GM12865 (cell line): ENCODE measurements at places on chromosomes 11 and 22.

DNA sequence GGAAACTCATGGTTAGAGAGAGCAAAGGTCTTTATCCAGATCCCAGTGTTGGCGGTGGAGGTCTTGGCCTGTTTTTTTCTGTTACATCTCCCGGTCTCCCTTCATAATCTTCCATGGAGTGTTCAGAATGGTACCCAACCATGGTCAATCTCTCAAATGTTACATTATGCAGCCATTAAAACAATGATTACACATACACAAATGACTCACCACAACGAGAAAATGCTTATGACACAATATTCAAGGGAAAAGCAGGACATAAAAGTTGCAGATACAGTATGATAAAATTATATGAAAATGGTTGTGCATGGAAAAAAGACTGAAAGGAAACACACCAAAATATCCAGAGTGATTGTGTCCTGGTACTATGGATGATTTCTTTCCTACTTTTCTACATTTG is 17.8 kb upstream of the CSNK1E start:
- DNase-seq, result no peak

GRCh38 chr11:12838463-12839123 is 164.4 kb downstream of the TEAD1 start:
- peak; percentile 45 for DNase-seq

- no peak for DNase-seq
These were observed 67.4 kb downstream of the SCUBE1 start for GRCh38 chr22:43275545-43276317.

- peak; percentile 35 for DNase-seq
These were observed 1.5 kb downstream of the TMEM121B start for GRCh38 chr22:17119481-17120202.

DNA sequence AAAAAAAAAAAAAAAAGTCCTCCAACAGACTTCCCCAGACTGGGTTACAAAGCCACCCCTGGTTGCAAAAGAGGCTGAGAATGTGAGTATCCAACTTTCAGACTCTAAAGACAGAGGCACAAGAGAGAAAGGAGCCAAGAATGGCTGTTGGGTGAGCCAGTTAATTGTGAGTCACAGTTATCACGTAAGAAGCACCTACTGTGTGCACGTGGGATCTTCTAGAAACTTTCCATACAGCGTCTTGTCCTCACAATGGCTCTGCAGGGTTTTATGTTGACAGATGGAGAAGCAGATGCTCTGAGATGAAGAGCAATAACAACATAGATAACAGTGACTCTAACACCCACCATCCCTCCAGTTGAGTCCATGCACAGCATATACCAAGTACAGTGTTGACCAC is 41.0 kb downstream of the CD82 start:
- DNase-seq, result no peak

- no peak for DNase-seq
These were observed 85.6 kb downstream of the CACNG2 start for GRCh38 chr22:36617694-36618522.

DNA sequence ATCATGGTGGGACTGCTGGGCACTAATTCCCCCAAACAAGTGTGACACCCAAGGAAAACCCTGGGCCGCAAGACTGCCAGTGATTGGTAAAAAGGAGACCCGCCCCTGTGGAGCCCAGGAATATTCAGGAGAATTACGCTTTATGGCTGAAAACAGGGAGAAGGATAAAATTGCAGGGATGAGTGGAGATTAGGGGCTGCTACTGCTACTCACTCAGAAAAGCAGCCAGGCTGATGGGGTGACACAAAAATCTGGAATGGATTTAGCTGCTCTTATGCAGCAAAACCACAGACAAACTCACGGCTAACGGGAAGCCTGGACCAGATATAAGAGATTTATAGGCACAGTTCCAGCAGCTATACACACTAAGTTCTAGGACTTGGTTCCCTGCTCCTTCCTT is 4.4 kb upstream of the FBXO3 start:
- no peak for DNase-seq

GRCh38 chr22:30781271-30781875 is 86.7 kb downstream of the OSBP2 start:
- DNase-seq, result no peak

- DNase-seq, result no peak
These were observed 100.2 kb downstream of the C11orf87 start for GRCh38 chr11:109522116-109522755.

DNA sequence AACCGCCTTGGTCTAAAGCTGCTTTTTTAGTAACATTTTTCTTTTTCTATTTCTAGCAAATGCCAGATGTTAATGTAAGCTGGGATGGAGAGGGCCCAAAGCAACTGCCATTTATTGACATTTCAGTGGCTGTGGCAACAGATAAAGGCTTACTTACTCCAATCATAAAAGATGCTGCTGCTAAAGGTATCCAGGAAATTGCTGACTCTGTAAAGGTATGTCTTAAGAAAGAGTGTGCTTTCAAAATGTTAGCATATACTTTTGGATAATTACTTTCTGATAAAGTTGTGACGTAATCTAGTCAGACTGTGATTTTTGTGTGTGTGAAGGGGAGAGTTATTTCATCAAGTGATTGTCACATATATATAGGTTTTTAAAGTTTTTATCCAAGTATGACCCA is 68.1 kb downstream of the PDHX start:
- DNase-seq, result no peak

DNA sequence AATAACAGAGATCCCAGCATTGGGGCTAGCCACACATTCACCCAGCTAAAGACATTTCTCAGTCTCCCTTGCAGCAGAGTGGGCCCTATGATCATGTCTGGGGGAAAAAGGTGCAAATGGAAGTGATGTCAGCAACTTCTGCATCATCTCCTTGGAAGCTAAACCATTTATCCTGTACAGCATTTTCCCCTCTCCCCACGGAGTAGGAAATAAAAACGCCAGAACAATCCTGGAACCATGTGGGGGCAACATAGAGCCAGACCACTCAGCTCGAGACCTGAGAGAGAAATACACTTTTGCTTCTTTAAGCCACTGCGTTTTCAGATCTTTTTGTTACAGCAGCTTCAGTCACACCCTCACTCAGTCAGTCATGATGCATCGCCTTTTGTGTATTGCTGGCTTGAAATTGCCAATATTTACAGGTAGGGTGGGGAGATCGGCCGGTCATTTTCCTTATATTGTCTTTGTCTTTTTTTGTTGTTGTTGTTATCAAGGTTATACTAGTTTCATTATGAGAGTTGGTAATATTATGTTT is 9.1 kb upstream of the RAC2 start:
- DNase-seq, result no peak

- DNase-seq, result no peak
These were observed 24.7 kb downstream of the TPCN2 start for GRCh38 chr11:69073469-69073868.

GRCh38 chr11:67442504-67443404 is 522 bp downstream of the CORO1B start:
- DNase-seq, result no peak

GRCh38 chr11:102047305-102047924 is at the start of gene CFAP300:
TSS of gene CFAP300 (plus strand) at chr11:102047437. CDS start at chr11:102047471, 34 bp downstream.
- peak; percentile 34 for DNase-seq

- DNase-seq, result no peak
These were observed 142.2 kb upstream of the SESN3 start for GRCh38 chr11:95373241-95373640.

DNA sequence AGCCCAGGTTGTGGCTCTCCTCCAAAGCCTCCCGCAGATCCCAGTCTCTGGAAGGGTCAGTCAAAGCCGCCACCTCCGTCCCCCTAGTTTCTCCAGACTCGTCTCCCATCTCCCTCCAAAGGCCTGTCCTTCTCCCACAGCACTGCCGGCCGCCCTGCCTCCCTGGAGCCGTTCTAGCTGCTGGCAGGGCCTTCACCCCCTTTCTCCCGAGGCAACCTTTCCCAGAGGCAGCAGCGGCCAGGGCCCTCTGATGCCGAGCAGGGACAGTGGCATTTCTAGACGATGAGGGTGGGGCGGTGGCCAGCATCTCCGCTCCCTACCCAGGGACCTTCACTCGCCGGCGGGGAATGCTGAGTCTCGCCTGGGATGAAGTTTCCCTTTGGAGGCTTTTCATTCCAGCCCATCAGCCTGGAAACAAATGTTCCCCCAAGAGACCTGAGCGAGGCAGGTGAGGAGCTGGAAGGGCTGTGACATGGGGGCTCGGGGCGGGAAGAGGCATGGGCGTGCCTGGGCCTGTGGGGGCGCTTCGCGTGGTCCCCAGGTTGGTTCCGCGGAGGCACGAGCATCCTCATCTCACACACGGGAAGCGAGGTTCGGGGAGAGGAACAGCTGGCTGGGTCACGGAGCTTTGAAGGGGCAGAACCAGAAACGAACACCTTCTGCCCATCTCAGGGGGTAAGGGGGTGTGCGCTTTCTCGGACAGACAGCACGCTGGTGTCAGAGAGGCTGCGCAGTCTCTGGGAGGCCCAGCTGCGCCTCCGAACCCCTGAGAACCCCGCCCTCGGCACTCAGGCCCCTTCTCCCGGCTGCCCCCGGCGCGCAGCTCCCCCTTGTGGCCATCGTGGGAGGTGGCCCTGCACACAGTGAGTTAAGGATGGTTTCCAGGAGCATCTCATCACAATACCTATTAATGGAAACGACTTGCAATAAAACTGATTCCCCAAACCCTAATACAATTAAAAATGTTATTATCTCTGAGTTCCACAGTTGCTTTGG is 18.1 kb upstream of the KLHL35 start:
- peak; percentile 15 for DNase-seq

DNA sequence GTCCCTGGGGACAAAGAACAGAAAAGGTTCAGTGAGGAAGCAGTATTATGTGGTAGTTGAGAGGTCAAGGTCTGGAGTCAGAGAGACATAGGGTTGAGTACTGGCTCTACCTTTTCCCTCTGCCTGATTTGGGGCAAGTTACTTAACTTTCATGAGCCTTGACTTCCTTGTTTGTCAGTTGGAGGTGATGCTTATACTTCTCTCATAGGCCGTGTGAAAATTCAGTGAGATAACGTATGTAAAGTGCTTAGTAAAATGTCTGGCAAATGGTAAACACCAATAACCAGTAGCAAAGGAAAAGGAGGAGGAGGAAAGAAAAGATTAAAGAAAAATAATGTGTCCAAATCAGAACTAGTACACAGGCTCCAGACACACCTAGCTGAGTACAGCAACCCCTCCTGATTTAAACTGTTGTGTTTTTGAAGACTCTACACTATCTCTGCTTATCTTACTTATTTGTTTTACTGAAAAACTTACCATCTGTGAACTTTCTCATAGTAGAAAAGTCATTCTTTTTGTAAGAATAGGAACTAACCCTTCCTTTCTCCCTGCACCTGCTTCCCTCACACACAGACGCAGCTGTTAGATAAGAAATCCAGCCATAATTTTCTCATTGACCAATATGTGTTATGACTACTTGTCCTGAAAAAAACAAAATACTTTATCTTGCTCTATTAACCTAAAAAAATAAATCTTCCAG is 126.9 kb downstream of the CD44 start:
- no peak for DNase-seq

GRCh38 chr22:19232623-19233022 is 54.1 kb upstream of the SLC25A1 start:
- no peak for DNase-seq

DNA sequence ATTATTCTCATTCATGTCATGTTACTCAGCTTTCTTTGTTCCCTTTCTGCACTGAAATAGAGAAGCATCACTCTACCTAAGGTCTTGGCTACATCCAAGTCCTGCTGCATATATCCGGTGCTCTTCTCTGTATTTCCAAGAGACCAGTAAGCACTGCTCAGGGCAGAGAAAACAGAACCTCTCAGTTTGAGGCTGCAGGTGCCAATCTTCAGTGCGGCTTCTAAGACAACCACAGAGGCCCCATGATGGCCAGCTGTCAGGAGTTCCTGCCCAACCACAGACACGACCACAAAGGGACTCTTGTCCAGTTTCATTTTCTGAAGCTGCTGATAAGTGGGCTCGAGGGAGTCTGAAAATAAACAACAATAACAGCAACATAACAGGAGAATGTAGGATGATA is 378.4 kb upstream of the PITPNB start:
- DNase-seq, result peak; percentile 80

GRCh38 chr11:96388891-96389719 is 607 bp downstream of the CCDC82 start:
- DNase-seq, result no peak

DNA sequence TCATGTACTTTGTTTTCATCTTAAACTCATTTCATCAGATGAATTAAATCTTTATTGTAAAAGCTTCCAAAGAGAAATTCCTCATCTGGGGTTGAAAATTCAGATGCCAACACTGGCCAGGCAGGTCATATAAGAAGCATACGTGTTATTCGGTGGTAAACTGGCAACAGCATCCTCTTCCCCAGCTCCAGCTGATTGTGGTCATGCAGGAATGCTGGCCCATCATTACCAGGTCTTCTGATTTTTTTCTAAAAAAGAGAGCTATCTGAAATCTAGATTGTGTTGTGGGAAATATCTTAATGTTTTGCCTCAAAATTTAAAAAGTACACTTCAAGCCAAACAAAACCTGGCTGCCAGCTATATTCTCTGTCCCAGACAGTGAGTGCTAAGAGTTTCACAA is 53.6 kb downstream of the ARFGAP2 start:
- no peak for DNase-seq

DNA sequence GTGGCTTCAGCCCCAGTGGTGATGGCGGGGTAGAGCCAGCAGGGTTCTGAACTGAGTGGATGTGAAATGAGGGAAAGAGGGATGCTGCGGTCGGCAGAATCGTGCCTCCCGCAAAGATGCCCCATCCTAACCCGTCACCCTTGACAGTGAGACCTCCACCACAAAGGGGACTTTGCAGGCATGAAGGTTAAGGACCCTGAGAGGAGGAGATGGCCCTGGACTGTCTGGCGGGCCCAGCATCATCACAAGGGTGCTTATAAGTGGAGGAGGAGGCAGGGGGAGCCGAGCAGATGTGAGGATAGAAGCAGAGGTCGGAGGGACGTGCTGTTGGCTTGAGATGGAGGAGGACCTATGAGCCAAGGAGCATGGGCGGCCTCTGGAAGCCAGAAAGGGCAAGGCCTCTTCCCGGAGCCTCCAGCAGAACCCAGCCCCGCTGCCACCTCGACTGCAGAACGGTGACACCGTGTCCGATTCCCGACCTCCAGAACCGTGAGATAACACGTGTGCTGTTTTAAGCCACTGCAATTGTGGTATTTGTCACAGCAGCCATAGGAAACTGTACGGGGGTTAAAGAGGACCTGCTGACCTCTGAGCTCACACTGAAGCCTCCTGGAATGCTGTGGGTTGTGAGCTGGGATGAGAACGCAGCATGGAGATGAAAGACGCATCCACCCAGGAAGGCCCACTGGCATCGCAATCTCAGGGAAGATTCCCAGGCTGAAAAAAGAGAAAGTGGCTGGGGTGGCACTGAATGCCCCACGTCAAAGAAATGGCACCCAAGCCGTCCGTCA is 10.9 kb downstream of the LINC01488 start:
- DNase-seq, result no peak

GRCh38 chr11:80103142-80103859 is 662.5 kb upstream of the TENM4 start:
- DNase-seq, result no peak
